ENCODE measurements at places on chromosomes 2 and 18.

DNA sequence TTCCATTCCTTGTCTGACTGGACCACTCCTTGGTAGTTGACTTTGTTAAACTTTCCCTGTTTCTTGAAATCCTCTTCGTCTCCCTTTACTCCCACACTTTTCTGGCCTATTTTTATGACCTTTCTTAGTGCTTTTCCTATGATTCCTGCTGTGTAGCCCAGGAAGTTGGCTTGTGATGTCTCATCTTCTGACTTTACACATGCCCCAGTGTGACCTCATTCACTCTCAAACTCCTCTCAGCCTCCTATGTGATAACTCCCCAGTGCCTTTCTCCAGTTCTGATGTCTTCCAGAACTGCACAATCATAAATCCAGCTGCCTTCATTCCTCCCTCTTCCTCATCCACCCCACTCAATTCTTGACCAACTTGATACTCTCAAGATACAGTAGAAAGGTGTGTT, 407.6 kb downstream of the TGIF1 start:
- peak; percentile 40 for DNase-seq

DNA sequence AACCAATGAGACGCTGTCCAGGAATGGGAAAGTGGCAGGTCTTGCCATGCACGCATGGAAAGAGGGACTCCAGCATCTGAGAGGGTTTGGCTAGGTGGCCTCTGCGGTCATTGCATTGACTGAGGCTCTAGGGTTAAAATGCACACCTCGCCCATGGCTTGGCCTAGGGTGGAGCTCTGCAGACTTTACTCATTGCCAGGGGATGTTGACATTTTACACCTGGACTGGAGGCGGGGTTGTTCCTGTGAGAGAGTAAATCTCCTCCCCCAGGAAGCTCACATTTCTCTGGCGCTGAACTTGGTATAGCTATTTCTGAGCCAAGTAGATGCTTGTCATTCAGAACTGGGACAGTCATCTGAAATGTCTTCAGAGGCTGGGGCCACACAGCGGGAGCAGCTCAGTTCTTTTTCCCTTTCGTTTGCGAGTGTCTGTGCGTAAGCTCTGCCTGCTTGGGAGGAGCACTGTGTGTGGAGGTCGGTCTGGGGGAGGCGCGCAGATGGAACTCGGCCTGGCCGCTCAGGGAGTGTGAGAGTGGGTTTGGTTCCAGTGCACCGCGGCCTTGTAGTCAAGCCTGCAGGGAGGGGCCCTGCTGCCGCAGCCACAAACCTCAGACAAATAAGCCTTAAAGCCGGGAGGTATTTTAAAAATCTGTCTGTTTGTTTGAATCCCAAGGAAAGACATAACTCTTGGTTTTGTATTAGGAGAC, 76.5 kb downstream of the LPIN1 start:
- DNase-seq: no peak

- DNase-seq: no peak
These were observed 681 bp upstream of the NRP2 start for GRCh38 chr2:205681401-205682238.

GRCh38 chr2:23532391-23533337, 147.7 kb downstream of the KLHL29 start:
- no peak for DNase-seq

DNA sequence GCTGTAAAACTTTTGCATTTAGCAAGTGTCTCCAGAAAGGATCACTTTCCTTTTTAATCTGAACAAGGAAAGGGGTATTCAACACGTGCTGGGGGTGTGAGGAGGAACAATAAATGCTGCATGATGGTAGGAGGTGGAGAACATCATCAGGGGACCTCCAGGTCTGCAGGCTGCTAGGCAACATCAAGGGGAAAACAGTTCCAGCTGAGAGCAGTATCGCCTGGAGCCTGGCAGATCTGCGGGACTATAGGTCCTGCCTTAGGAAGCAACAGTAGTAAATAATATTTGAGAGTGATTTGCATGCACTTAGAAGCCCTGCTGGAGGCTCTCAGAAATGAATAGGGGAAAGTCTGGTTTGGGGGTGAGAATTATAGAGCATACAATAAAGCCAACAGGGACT, 175.6 kb downstream of the SUCLG1 start:
- DNase-seq: no peak

Data from HS-5 (cell line).